SK-MEL-5 (cell line): ENCODE measurements at places on chromosomes 1 and 21.

- no peak for DNase-seq
Observed at GRCh38 chr1:28317014-28317413, 11.8 kb upstream of the MED18 start.

GRCh38 chr1:11046625-11047365, at the start of gene MASP2:
TSS of gene MASP2 (minus strand) at chr1:11047239. CDS start at chr1:11047207, 32 bp downstream.
- no peak for DNase-seq

- no peak for DNase-seq
Observed at GRCh38 chr1:234554698-234555311, 55.2 kb downstream of the IRF2BP2 start.

DNA sequence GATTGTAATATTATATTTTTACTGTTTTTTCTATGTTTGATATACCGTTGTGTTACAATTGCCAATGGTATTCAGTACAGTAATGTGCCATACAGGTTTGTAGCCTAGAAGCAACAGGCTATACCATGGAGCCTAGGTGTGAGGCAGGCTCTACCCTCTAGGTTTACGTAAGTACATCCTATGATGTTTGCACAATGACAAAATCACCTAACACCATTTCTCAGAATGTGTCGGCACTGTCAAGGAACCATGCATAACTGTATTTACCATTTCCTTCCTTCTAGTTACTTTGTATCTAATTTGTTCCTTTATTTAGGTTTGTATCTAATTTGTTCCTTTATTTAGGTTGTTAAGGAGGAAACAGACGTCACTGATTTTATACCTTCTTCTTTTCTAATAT, 9.9 kb downstream of the NPHP4 start:
- DNase-seq = no peak

GRCh38 chr1:233459470-233459945, 132.0 kb downstream of the MAP3K21 start:
- DNase-seq = no peak

DNA sequence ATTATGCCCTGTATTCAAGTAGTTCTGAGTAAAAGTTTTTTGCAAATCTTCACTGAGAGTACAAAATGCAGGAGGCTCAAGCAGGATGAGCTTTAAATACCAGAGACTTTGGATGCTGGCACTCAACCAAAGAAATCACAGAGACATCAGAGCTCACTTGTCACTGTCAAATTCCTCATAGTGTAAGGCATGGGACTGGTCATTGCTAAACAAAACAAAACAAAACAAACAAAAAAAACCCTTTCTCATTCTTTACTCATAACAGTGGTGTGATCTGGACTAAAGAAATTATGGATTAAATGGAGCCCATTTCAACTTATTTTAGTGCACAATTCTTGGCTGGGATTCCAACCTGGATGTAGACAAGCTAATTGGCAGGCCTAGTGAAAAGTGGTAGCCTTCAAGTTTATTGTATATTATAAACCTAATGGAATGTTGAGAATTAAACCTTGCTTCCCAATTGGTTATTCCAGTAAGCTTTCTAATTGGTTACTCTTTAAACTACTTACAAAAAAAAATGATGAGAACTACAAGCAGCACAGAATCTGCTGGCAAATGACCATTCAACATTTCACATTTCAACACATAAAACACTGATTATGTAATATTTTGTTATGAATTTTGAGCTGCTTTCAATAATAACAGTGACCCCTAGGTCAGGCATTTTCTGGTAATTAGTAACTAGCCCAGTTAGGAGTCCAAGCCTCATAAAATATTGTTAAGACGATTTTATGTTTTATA, 30.6 kb upstream of the NEK7 start:
- DNase-seq = no peak

DNA sequence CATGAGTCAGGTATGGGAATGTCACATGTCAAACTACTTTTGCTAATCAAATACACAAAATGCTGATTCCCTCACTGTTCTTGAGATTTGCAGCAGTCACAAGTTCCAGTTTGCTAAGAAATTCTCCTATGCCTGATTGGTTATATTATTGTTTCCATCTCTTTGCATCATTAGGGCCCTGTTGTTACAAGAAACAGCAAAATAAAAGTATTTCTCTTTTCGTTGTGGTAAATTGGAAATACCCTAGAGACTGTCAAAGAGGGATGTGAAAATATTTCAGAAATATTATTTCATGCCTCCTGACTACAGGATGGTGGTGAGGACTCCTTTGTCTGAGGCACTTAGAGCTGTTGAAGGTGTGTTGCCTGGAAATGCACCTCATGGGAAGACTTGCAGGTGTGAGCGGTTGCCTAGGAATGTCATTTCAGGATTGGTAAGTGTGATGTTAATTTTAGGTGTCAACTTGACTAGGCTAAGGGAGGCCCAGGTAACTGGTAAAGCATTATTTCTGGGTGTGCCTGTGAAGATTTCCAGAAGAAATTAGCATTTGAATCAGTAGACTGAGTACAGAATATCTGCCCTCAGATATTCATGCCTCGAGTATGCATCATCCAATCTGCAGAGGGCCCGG, 117.4 kb downstream of the ROR1 start:
- DNase-seq = no peak

- no peak for DNase-seq
Observed at GRCh38 chr1:61504305-61504704, 220.6 kb downstream of the TM2D1 start.

- no peak for DNase-seq
Observed at GRCh38 chr1:186300056-186300455, 75.0 kb downstream of the TPR start.

- peak; percentile 65 for DNase-seq
Observed at GRCh38 chr1:72623299-72623708, 341.0 kb upstream of the NEGR1 start.

- no peak for DNase-seq
Observed at GRCh38 chr1:1768249-1768992, 9.8 kb downstream of the NADK start.

DNA sequence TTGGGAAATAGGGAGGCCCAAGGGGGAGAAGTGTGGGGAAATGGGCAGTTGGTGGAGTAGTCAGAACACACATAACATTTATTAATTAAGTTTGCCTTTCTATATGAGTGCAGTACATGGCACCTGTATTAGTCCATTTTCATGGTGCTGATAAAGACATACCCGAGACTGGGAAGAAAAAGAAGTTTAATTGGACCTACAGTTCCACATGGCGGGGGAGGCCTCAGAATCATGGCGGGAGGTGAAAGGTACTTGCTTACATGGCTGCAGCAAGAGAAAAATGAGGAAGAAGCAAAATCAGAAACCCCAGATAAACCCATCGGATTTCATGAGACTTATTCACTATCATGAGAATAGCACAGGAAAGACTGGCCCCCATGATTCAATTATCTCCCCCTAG, 1.6 kb upstream of the SLC35A3 start:
- DNase-seq = no peak

- no peak for DNase-seq
Observed at GRCh38 chr1:1069711-1070676, 4.1 kb downstream of the RNF223 start.

DNA sequence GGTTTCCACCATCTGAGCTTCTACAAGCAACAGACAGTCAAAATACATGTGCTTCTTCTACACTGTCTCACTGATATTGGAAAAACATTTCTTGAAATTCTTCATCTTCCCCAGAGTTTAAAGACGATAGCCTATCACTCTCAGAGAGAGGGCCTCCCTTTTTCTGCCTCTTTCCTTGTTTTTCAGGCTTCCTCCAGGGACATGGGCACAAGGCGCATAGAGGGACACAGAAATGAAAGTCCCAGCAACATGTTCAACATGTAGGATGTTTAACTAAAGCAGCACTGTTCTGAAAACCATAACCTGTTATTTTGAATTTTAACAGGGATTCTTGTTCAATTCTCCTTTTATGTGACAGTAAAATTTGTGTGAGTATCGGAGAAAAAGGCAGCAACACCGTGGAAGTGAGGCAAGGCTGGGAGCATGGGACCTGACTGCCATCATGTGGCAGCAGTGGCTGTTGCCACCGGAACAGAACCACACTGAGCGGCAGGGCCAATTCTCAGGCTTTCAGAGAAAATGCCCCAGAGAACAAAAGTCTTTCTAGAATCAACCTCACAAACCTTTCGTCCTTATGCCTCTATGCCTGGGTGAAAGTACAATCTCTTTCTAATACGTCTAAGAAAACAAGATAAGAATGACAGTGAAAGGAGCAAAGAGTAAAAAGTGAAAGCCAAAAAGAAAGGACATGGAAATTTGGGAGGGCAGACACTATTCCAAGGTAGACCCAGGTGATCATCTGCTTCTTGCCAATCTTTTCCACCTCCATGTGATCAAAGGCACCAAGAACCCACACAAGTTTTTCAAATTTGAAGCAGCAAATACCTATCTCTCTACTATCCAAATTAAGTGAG, 54.5 kb downstream of the PCNX2 start:
- peak; percentile 58 for DNase-seq
